ENCODE measurements at places on chromosomes 7 and 10.
A peak's percentile ranks its signal among the peaks of the same experiment; 100 is the strongest.

DNA sequence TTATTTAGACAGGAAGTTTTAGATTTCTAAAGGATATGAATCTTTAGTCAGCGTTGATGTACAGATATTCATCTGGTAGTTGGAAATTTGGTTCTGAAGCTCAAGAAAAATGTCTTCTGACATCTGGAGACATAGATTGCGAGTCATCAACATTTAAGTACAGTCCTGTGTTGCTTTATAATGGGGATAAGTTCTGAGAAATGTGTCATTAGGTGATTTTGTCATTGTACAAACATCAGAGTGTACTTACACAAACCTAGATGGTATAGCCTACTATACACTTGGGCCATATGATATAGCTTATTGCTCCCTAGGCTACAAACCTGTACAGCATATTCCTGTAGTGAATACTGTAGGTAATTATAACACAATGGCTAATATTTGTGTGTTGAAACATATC is 49.6 kb upstream of the UBN2 start:
- DNase-seq, result no peak

DNA sequence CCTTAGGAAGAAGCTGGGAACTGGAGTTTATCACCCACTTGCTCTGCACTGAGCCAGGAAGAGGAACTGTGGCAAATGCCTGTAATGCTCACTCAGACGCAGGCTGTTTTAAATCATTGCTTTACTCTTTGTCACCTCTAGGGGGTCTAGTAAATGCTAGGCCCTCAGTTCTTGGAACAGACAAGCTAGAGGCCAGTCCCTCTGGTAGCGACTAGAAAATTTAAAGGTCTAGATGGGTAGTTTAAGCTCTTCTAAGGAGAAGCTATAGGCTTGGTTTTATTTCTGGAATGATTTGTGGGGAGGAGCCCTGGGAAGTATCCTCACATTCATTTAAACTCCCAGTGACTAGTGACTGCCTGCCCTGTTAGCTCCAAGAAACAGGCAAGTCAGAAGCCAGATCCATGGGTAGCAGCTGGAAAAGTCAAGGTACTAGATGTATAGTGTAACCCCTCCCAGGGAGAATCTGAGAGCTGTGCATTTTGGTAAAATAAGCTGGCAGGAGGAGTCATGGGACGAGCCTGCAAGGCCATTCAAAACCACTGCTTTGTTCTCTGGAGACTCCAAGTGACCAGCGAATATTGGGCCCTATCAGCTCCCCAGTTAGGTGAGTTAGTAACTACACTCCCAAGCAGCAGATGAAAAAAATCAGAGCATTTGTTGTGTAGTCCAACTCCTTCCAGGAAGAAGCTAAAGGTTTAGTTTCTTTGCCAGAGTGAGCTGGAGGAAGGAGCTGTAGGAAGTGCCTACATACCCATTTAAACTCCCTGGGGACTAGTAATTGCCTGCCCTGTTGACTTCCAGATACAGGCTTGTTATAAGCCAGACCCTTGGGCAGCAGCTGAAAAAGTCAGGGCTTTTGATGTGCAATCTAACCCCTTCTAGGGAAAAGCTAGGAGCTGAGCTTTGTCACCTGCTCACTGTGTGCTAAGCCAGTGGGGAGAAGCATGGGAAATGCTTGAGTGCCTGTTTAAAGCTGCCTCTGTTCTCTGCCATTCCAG is 68.9 kb downstream of the DYNC1I1 start:
- DNase-seq, result peak; percentile 1

DNA sequence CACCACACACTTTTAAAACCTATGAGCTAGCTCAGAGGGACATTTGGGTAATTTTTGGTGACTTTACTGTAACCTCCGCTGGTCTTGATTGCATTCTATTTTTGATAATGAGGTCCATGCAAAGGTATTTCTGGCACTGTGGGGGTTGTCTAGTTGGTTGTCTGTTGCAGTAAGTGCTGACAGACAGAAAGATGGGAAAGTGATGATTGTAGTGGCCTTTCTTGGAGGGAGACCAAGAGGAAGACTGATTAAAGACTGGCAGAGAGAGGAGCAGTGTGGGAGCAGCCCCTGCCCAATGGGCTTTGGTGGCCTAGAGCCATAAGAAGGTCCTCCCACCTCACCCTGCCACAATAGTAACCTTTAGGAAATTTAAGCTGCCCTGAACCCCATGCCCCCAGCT is 173.4 kb upstream of the CTBP2 start:
- DNase-seq, result no peak

GRCh38 chr10:84205853-84206525 is 11.7 kb downstream of the CDHR1 start:
- no peak for DNase-seq

GRCh38 chr10:80265740-80266512 is 23.5 kb downstream of the MAT1A start:
- no peak for DNase-seq

DNA sequence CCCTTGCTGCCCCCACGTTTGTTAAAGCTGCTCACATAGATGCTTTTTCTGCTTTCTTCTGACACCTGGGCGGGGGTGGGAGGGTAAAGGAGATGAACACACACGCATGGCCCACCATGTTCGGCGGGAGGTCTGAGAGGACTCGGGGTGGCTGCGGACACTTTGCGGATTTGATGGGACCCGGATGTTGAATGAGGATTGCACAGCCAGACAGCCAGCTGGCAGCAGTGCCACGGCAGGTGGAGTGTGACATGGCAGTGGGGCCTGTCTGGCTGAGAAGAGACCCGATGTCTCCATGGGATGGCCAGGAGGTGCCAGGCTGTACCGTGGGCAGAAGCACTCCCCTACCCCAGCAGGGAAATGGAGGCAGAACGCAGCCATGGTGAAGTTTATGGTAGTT is 31.2 kb downstream of the PPP2R2D start:
- DNase-seq, result no peak

GRCh38 chr7:106450716-106451115 is 165.9 kb upstream of the NAMPT start:
- no peak for DNase-seq

- DNase-seq, result no peak
Measured at GRCh38 chr10:45419676-45420025, 45.6 kb downstream of the ALOX5 start.

DNA sequence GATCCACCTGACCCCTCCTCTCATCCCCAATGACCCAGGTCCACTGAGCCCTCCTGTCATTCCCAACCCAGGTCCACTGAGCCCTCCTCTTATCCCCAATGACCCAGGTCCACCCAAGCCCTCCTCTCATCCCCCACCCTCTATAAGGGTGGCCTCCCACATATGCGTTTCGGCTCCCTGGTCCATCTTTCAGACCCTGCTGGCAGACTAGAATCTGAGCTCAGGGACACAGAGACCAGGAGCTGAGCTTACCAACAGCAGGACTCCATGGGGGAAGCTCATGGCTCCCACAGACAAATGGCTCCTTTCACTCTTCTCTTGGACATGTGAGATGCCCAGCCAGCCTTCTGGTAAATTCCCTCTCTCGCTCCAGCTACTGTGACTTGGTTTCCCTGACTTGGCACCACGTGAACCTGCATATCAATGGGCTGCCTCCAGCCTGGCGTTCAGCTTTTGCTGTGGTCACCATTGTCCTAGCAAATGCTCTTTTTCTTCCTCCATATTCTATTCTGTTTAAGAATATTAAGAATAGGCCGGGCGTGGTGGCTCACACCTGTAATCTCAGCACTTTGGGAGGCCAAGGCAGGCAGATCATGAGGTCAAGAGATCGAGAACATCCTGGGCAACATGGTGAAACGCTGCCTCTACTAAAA is 24.8 kb upstream of the INPP5A start:
- no peak for DNase-seq

- no peak for DNase-seq
Measured at GRCh38 chr7:3063016-3063753, 19.5 kb upstream of the CARD11 start.

DNA sequence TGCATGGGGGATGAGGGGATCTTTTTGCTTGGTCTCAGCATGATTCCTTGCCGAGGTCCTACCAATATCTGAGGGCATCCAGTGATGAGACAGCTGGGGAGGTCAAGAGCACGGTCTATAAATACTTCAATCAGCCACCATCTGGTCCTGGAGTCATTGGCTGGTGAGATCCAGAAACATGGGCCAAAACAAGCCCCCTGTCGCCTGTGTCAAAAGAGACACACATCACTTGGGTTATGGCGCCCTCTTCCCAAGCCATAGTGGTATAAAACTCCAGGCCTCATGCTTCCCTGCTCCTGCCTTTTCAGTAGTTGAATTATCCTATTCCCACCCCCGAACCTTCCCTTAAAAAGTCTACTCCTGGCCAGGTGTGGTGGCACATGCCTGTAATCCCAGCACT is 60.9 kb downstream of the SLC35B4 start:
- DNase-seq, result peak; percentile 88

- peak; percentile 56 for DNase-seq
Measured at GRCh38 chr7:39465055-39465929, 100.9 kb upstream of the YAE1 start.

DNA sequence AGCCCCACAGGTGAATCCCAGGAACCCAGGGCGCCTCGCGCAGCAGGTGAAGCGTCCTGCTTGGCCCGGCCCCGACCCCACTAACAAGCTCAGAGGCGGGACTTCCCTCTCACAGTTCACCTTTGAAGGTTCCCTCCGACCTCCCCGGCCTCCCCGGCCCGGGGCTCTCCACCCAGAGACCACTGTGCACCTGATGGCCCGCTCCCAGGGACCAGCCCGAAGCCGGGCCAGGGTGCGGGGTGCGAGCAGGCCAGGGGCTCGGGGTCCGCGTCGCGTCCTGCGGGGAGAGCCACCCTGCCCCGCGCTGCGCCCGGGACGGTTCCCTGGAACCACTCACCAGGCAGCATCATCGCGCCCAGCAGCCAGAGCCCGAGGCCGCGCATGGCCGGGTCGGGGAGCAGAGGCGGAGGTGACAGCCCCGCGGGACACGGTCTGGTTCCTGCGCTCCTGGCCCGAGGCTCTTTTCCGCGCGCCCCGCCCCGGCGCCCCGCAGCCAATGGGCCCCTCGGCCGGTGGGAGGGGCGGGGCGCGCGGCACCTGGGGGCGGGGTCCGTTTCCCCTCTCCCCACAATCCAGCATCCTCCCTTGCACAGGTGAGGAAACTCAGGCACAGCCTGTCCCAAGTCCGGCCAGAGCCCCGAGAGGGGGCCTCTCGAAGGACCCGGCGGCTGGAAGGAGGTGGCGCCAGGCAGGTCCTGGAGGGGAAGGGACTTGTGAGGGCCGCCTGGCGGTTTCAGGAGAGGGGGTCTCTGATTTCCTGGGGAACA is at the start of gene ADAM8:
Gene ADAM8 (minus strand): TSS at position 434 of the 767 bp plus-strand sequence. CDS start 51 bp downstream, at position 383.
- no peak for DNase-seq

DNA sequence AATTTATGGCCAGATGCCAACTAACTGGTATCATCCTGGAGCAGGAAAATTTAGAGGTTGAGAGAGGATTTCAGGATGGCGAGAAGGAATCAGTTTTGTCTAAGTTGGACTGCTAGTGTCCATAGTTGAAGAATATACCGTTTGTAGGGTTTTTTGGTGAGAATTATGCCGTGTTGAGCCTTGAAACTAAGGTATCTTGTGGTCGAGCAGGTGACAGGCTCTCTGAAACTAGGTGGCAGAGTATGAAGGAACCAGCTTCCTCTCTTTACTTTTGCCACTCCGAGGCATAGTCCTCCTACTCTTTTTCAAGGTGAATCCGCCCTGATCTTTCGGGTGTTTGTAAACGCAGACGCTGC is 9.7 kb downstream of the MDFIC start:
- DNase-seq, result no peak

GRCh38 chr7:24734306-24734705 is 23.0 kb downstream of the GSDME start:
- no peak for DNase-seq

- DNase-seq, result no peak
Measured at GRCh38 chr7:36038063-36038721, 114.9 kb upstream of the EEPD1 start.

- no peak for DNase-seq
Measured at GRCh38 chr10:49688261-49688846, 8.9 kb downstream of the C10orf53 start.

DNA sequence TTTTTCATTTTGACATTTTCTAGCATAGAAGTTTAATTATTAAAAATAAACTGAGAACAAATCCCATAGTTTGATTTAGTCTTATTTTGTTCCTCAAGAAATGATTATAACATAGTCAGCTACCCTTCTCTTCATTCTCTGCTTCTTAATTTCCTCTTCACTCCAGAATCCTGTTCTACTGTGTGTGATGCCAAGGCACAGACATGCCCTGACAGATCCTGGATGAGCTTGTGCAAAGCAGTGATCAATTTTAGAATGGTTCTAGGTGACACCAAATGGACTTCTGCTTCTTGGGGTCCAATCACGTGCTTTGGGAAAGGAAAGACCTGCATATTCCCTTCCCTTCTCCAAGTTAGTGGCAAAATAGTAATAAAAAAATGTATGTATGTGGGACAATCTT is 665.6 kb downstream of the MAGI2 start:
- no peak for DNase-seq

- DNase-seq, result no peak
Measured at GRCh38 chr10:97261656-97262055, 30.8 kb downstream of the ARHGAP19 start.

DNA sequence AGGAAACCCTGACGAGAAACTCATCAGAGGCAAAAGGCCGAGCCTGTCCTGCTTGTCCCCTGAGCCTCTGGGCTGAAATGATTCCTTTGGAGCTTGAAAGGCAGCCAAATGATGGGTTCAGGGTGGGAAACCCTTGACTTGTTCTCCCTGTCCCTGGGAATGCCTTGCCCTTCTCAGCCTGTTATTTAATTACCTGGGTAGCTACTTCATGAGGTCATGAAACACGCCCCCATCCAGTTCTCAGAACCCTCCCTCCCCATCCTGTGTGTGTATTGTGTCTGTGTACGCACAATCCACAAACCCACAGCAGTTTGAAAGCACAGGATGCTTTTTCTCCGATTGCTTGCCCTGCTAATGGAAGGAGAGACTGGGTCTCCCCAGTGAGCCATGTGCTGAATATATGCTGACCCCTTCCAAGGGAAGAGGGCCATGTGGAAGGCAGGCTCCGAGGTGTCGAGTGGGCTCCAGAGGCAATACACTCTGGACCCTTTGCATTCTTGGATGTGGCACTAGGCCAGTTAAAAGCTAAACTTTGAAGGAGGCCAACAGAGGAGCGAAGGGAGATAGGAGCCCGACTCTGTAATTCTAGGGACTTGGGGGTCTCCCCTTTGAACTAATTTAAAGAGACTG is 10.6 kb downstream of the DUSP5 start:
- DNase-seq, result no peak

DNA sequence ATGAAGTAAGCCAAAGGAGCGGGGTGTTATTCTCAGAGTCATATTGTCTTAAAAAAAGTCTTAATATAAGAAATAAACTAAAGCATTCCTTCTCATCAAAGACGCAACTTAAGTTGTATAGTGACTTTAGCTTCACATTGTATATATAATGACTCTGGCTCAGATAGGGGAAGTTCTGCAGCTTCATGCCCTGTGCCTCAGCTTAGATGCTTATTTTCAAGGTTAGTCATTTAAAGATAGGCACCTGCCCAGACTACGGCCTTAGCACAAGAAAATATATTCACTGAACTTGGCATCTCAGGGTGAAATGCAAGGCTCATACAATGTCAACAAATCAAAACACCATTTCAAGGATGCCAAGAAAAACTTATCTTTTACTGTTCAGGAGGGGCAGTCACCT is 52.8 kb upstream of the DNAJB12 start:
- DNase-seq, result no peak

GRCh38 chr10:14383266-14383665 is 52.5 kb upstream of the FRMD4A start:
- DNase-seq, result no peak

All from NCI-H1694 (cell line).